ENCODE measurements at places on chromosomes 7 and 10.

- no peak for DNase-seq
Measured at GRCh38 chr10:110408203-110408871, 89.4 kb upstream of the DUSP5 start.

- DNase-seq, result no peak
Measured at GRCh38 chr7:125599387-125599786, 669.8 kb upstream of the POT1 start.

GRCh38 chr7:103887853-103888602, 101.4 kb downstream of the RELN start:
- no peak for DNase-seq

GRCh38 chr10:45548068-45548467, 124.5 kb downstream of the ZFAND4 start:
- no peak for DNase-seq

GRCh38 chr10:59991117-59991516, 84.8 kb upstream of the CCDC6 start:
- no peak for DNase-seq

DNA sequence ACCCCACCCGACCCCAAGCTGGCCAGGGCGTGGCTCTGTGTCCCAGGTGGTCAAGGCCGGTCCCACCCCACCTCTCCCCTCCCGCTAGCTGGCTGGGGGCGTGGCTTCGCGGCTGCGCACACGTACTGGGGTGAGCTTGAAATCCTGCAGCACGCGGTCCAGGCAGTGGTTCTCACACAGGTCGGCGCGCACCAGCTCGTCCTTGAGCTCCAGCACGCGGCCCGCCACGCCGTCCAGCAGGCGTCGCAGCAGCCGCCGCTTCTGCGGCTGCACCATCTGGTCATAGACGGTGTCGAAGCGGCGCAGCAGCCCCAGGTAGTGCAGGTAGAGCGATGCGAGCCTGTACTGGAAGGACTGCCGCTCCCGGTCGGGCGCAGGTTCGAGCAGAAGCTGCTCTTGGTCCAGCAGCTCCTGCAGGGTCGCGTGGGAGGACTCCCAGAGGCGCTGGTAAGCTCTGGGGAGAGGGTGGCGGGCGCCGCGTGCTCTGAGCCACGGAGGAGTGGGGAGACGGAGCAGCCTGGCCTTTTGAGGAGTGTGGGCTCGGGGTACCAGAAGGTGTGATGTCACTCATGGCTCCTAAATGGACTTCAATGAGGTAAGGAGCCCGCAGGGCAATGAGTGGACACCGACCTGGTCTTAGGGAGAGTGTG, 5.8 kb downstream of the H2BK1 start:
- DNase-seq, result no peak

DNA sequence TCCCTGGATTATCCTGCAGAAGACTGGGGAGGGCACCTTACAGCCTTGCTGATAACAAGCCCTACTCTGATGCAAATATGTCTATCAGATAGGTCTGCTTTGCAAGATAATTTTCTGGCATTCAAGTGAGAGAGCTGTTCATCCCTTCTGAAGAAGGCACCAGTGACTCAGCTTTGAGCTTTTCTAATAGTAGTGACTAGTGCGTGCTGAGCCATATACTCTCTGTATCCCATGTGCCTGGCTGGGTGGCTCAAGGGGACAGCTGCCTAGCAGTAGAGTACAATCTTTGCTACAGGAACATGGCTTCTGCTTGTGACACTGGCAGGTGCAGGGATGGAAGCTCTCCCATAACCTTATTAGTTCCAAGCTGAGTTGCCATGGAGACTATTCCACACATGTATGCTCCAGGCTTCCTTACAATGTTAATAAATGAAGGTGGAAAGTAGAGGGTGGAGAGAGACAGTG, 35.0 kb upstream of the ABCB4 start:
- DNase-seq, result no peak

DNA sequence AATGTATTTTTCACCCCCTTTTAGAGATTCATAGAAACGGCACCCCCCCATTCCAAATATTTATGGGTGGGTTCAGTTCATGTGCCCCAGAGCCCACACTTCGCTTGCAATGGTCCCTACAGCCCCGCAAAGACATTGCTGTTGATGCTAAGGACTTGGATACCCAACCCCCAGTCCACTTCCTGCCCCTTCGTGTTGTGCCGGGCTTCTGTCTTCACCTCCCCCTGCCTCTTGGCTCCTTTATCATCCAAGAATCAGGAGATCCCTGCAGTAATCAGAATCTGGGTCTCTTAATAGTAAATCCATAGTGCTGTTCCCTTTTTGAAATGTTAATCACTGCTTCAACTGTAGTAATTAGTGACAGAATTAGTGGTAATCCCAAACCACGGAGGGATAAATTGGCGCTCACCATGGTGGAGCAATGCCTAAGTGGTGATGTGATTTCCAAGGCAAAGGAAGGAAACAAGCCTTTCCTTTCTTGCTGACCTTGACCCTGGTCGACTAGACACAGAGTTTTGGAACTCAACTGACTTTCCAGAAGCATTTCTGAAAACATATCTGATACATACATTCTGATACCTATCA, 67.7 kb downstream of the HK1 start:
- DNase-seq, result no peak

- peak; percentile 44 for DNase-seq
Measured at GRCh38 chr7:101900103-101900502, 82.7 kb downstream of the CUX1 start.

DNA sequence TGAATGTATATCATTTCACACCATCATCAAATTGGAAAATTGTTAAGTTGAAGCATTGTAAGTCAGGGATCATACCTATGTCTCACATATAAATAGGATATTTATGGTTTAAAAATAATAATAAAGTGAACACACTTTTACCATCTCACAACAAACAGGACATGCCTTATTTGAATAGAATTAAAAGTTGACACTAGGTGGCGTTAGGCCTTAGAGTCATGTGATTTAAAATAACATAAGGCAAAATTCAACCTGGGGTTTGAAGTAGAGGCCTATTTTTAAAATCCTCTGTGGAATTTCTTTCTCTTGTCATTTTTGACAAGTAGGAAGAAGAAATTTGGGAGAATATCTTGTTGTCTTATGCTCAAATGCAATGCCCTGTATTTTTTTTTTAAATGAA, 184.7 kb upstream of the PCDH15 start:
- DNase-seq, result no peak

- peak; percentile 84 for DNase-seq
Measured at GRCh38 chr10:71312811-71313789, 6.0 kb upstream of the SLC29A3 start.

- no peak for DNase-seq
Measured at GRCh38 chr10:82811621-82812020, 936.6 kb downstream of the NRG3 start.

- DNase-seq, result no peak
Measured at GRCh38 chr7:154575497-154575896, 427.4 kb downstream of the PAXIP1 start.

GRCh38 chr7:36781011-36781738, 56.9 kb upstream of the AOAH start:
- no peak for DNase-seq

GRCh38 chr10:124494046-124494807, 32.6 kb downstream of the LHPP start:
- DNase-seq, result no peak

- no peak for DNase-seq
Measured at GRCh38 chr7:151630851-151631569, 111.3 kb upstream of the RHEB start.

DNA sequence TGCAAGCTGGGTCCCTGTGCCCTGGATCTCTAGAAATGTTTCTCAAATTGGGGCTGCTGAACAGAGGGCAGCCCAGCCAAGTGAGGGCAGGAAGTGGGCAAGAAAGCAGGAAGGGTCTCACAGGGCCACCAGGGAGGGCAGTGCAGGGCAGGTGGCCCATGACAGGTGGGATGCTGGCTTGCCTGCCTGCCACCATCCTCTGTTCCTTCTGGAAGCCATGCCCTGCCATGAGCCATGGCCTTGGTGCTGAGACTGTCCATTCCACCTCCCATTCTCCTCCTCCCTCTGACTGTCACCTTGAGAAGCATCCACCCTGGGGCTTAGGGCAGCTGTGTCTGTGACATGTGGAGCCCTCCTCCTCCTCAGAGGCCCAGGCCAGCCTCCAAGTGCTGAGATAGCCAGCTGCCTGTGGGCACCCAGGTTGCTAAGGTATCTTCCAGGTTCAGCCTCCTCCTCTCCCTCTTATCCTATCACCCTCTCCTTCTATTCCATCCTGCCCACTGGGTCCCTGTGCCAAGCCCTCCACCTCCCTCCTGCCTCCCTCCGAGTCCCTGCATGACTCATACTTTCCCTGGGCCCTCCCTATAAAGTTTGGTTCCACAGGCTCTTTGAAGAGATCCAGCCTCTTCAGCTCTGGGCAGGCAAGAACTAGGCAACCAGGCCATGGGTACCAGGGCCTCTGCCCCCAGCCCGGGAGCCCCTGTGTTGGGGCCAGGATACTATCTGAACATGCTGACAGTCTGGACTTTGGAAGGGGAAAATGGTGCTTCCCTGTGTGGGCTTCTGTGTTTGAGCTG, 1.3 kb downstream of the VSIR start:
- DNase-seq, result no peak

GRCh38 chr7:12584930-12585329, 14.4 kb downstream of the SCIN start:
- no peak for DNase-seq

DNA sequence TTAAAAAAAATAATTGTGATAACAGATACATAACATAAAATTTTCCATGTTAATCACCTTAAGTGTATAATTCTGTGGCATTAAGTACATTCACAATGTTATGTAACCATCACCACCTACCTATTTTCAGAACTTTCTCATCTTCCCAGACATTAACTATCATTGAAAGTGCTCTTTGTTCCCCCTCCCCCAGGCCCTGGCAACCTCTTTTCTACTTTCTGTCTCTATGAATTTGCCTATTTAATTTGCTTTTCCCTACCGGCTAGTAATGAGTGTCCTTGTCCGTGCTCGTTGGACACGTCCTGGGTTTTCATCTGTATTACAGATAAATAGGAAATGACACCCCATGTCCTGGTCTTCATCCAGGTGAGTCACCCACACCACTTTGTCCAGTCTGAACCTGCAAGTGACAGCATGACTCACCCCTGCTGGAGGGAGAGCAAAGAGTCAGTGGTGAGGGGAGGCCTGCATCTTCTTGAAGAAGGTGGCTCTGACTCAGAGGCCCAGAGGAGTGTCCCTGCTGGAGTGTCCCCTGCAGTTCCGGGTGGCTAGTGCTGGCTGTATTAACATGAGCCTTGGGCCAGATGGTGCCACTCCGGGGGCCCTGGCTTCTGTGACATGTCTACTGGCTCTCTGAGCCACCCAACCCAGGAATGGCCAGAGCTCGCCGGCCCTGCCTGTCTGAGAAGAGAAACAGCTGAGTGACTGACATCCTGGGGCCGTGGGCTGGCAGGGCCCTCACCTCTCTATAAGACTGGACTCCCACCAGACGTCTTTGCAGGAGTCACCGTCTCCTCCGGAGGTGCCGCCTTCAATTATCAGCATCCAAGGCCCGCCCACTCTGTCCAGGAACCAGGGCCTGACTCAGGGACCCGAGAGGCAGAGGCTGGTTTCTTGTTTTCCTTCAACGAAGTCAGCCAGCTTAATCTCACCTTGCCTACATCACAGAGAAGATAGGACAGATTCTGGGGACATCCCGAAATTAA, 503.2 kb upstream of the MKI67 start:
- no peak for DNase-seq

DNA sequence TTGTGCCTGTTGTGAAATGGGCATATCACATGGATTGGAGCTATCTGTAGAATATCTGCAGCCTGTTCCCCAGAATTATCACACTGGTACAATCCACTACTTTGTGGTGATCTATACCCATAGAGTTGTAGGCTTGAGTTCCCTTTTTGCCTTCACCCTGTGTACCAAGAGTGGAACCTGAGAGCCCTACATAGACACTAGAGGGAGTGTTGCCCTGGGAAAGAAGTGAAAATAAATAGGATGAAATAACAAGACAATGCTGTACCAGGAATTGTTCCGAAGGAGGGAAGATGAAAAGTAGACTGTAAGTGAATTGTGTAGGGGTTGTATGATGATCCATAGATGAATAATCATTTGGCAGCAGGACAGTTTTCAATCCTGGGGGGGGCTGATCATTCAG, 9.0 kb downstream of the SORCS3 start:
- DNase-seq, result no peak

DNA sequence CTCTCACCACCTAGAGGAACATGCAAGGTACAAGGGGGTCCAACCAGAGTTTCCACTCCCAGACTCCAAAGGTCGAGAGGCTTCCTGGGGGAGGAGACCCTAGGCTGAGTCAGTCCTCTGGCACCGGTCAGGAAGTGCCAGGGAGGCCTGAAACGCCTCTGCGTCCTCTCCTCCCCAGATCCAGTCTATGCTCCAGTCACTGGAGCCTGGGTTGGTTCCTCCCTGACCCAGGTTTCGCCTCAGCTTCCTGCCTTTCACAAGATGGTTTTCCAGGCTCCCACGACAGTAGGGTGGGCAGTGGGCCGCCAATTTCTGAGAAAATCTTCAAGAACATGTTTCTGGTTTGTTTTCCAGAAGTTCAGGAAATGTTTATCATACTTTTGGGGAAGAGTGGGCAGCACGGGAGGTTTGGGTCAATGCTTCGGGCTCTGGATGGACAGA, 30.0 kb downstream of the DUSP5 start:
- DNase-seq, result no peak

GRCh38 chr7:112881-113280, 79.5 kb upstream of the FAM20C start:
- DNase-seq, result no peak

DNA sequence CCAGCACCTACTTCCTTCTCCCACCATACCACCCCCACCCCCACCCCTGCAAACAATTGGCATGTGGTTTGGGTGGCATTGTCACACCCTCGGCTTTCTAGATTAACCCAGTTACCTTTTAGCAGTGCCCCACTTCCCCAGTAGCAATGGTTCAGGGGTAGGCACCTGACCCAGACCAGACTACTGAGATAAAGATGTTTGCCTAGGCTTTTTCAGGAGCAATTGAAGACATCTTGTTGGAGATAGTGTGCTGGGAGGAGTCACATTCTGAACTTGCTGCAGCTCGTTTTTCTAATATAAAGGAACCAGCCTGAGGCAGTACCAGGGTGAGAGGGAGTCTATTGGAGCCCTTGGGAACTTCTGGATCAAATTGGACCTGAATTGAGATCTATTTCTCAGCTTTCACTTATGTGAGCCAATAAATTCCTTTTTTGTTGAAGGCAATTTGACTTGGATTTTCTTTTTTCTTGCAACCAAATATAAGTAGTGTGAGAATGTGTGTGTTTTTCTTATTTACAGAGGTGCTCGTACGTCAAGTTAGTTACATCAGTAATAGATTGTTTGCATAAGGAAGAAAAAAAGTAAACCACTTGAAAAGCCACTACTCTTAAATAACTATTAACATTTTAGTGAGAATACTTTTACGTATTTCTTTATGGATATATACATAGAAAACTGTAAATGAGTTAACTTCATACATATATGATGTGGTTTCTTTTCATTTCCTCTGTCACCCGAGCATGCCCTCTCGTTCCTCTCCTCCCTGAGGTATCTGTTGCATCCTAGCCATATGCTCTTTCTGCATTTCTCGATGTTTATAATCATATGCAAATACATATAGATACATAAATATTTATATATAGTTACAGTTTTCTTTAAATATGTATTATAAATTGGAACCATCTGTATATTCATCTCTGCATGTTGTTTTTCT, 38.0 kb downstream of the RAB18 start:
- DNase-seq, result no peak
